ENCODE measurements at places on chromosomes 11 and 22.
A peak's percentile ranks its signal among the peaks of the same experiment; 100 is the strongest.

DNA sequence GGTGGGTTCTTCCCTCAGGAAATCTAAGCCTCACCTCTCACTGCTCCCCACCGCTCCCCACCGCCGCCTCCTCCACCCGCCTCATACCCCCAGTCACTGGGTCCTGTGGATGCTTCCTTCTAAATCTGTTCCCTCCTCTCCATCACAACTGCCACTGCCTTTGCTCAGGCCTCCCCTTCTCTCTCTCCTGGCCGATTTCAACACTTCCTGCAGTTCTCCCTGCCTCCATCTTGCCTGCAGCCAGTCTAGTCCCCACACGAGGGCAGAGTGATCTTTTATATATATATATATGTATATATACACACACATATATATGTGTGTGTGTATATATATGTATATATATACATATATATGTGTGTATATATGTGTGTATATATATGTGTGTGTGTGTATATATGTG lies 27.8 kb downstream of the CREB3L1 start:
- DNase-seq: peak; percentile 36

DNA sequence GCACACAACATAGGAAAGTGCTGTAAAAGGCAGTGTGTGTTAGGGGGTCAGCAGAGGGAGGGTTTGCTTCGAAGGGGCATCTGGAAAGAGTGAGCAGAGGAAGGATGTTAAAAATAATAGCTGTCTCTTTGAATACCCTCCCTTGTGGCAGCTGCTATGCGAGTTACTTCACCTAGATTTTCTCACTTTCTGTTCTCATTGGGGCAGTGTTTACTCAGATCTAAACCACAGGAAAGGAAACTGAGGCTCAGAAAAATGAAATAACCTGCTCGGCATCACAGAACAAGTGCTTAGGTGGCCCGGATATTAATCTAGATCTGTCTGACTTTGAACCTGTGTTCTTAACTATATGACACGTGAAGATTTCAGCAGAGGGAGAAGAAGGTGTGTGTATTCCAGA lies 125.3 kb downstream of the C11orf91 start:
- DNase-seq: no peak

DNA sequence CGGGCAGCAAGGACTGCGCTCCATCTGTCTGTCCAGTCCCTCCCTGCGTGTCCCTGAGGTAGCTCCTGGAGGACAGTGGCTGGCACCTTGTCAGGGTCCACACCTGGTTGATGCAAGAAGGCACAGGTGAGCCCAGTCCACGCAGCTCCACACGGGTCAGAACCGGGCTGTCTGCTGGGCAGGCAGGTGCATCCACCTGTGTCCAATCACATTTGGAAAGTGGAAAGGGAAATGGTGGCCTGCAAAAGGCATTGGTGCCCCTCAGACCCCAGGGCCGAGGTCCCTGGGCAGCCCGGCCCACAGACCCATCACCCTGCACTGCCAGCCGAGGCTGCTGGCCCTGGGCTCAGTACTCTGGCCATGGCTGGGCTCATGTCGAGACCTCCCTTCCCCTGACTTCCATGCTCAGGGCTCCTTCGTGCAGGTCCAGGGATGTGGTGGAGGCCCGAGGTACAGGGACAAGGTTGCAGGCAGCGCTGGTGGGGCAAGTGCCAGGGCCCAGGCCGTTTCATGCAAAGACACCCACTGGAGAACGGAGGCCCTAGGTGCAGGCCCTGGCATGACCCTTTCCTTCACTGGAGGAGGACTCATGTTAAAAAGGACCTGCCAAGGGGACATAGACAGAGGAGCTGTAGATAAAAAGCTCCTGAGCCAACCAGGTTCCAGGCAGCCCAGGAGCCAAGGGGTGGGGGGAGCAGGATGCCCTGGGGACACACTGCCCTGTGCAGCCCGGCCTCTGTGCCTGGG lies 38.9 kb upstream of the TH start:
- no peak for DNase-seq

- DNase-seq: no peak
Measured at GRCh38 chr11:67289651-67290479, 762 bp downstream of the ANKRD13D start.

DNA sequence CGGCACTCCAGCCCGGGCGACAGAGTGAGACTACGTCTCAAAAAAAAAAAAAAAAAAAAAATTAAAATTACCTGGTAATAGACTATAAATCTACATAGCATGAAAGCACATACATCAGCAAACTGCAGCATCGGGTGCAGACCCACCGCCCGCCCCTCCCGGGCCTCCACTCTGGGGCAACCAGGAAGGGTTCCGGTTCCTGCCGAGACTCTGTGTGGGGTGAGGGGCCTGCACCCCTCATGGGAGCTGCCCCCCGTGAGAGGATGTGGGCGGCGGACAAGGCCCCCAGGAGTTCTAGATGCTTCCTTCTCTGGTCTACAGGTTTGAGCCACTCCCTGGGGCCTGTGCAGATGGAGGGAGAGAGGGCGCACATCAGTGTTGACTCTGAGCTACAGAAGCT lies 9.1 kb downstream of the DRD4 start:
- DNase-seq: no peak

DNA sequence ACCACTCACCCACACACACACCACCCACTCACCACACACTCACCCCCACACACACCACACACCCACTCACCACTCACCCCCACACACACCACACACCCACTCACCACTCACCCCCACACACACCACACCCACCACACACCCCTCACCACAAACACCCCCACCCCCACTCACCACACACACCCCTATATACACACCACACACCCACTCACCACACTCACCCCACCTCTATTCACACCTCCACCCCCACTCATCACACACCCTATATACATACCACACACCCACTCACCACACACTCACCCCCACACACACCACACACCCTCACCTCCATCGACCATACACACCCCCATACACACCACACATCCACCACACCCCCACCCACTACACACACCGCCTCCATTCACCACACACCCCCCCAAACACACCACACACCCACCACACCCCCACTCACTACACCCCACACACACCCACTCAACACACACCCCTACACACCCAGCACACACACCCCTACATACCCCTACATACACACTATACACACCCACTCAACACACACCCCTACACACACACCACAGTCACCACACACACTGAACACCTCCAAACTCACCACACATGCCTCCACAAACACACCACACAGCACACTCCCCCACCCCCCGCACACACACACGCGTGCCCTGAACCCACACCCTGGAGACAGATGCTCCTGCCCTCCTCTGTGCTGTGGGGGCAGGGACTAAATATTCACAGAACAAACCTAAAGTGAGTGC lies 19.0 kb upstream of the TTLL12 start:
- no peak for DNase-seq

GRCh38 chr11:46978005-46978491 lies 41.5 kb downstream of the CSTPP1 start:
- peak; percentile 61 for DNase-seq

GRCh38 chr11:126756421-126756820 lies 244.1 kb downstream of the KIRREL3 start:
- DNase-seq: no peak

- peak; percentile 42 for DNase-seq
Measured at GRCh38 chr11:69642913-69643632, 2.1 kb downstream of the CCND1 start.

- no peak for DNase-seq
Measured at GRCh38 chr11:34437224-34438125, 1.3 kb upstream of the CAT start.

- no peak for DNase-seq
Measured at GRCh38 chr11:120028897-120029258, 109.0 kb downstream of the TRIM29 start.

- peak; percentile 41 for DNase-seq
Measured at GRCh38 chr11:78460471-78460870, 42.9 kb upstream of the GAB2 start.

GRCh38 chr22:17552737-17553136 lies 10.6 kb upstream of the SLC25A18 start:
- no peak for DNase-seq

DNA sequence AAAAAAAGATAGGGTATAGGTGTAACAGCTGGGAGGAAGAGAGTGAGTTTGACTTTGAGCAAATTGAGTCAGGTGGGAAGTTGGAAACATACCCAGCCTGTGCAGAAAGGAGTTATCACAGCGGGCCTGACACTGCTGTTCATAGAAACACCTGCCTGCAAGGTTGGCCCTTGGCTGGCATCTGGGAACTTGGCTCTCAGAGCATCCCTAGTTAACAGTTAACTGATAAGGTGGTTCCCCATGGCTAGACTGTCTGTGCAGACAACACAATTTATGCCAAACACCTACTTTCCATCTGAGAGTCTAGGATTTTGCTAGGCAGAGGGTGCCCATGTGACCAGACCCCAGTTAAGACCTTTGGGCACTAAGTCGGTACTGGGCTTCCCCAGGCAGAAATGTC lies 31.4 kb downstream of the ADAMTS8 start:
- DNase-seq: no peak

DNA sequence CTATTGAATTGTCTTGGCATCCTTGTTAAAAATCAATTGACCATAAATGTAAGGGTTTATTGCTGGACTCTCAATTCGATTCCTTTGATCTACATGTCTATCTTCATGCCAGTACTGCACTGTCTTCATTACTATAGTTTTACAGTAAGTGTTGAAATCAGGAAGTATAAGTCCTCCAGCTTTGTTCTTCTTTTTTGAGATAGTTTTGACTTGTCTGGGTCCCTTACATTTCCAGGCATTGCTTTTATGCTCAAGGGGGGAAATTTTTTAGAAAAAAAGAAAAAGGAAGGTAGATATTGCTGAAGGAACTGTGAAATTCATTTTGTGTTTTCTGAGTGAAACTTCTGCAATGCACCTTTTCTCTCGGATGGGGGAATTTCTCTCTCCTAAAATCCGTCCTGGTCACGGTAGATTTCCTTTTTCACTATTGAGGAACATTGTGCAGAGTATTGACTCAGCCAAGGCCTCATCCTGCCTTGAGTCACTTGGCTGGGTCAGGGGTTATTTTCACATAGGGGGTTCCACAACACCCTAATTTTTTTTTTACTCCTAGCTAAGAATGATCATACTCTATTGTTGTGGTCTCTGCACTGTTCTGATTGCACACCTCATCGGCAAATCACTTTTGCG lies 2.8 kb upstream of the ACER3 start:
- no peak for DNase-seq

DNA sequence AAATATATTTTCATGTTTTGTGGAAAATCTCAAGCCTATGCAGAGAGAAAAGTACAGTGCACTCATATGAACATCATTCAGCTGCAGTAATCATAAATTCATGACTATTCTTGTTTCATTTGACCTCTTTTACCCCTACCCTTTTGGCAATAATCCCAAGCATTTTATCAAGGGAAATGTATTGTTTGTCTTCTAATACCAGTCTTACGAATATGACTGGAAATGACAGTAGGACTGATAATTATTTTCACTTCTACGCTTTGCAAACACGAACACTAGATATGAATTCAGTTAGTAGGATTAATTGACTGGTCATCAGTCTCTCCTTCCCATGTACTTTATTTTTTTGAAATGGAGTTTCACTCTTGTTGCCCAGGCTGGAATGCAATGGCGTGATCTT lies 90.3 kb downstream of the MTMR3 start:
- DNase-seq: no peak

GRCh38 chr11:74678591-74679512 lies 52.4 kb downstream of the CHRDL2 start:
- DNase-seq: no peak

- DNase-seq: no peak
Measured at GRCh38 chr11:18641677-18642076, 7.5 kb upstream of the SPTY2D1 start.

DNA sequence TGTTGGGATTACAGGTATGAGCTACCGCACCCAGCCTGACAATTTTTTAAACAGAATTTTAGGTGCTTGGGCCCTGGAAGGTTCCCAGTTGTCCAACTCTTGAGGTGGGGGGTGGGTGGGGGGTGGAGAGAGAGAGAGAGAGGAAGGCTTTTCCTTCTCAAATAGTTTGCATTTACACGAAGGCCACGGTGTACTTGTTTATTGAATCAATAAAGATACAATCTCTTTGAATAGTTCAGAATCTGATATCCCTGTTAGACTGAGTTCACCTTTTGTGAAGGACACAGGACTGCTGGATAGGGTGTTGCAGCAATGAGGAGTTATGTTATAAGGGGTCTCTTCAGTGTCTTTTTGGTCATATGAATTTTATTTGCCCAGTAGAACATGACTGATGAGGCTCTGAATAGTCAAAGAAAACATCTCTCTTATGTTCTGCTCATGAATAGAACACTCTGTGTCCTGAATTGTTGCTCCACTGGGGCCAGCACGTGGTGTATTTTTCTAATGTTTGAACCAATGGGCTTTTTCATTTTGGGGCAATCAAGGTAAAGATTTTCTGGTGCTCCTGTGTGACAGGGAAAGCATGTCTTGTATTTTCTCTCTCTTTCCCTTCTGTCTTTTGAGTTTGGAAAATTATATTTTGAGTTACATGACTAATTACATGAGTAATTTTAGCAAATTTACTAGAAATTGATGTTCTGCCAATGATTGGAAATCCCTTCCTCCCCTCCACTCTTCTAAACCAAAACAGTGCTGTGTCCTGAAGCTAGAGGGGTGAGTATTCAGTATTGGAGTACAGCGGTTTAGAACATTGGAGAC lies 61.7 kb downstream of the PTPRJ start:
- DNase-seq: no peak

GRCh38 chr22:40436505-40437431 lies 66.4 kb downstream of the SGSM3 start:
- peak; percentile 70 for DNase-seq

DNA sequence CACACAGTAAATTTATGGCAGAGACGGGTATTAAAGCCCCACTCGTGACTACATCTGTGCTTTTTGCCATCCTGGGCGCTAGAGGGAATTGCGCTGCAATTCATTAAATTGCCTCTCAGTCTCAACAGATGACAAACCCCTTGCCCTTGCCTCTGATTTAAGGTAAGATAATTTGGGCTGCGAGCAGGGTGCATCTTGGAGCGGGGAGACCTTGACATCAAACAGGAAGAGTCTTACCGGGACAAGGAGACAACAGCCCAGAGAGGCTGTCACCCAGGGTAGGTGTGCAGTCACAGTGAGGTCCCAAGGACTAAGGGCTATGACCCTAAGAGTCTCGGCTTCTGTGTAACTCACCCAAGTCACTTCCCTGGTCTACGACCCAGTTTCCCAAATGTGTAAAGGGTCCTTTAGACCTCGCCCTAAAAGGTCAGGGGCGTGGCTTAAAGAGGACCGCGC lies 449 bp upstream of the TOM1 start:
- DNase-seq: peak; percentile 17

DNA sequence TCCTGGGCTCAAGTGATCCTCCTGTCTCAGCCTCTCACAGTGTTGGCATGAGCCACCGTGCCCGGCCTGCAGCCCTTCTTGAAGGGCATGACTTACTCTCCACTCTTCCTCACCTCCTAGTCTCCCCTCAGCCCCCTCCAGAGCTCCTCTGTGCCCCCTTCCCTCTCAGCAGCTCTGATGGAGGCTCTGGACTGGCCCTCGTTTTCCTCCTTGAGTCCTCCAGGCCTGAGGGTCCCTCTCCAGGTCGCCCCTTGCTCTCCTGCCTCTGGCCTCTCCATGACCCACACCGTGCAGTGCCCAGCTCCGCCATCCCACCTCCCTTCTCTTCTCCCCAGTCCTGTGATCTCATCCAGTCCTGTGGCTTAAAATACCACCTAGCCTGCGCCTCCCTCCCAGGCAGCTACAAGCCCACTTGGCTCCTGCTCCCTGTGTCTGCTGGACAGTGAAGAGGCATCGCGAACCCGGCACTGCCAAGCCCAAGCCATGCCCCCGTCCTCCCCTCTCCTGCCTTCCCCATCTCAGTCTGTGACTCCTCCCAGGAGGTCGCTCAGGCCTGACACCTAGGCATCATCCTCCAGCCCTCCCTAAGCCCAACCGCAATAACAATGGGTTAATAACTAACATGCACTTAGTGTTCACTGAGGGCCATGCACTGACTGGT lies 11.9 kb downstream of the KCNJ4 start:
- no peak for DNase-seq

GRCh38 chr11:2940147-2940920 lies 11.1 kb upstream of the PHLDA2 start:
- DNase-seq: peak; percentile 49

Measured in bronchial epithelial cell (primary cell).